Neural crest cell (in vitro differentiated cells): ENCODE measurements at places on chromosomes 5 and 9. TPM values are rescaled to one million over a fixed set of nuclear protein-coding genes. Genes with fewer than 3 reads are reported as not detected.

DNA sequence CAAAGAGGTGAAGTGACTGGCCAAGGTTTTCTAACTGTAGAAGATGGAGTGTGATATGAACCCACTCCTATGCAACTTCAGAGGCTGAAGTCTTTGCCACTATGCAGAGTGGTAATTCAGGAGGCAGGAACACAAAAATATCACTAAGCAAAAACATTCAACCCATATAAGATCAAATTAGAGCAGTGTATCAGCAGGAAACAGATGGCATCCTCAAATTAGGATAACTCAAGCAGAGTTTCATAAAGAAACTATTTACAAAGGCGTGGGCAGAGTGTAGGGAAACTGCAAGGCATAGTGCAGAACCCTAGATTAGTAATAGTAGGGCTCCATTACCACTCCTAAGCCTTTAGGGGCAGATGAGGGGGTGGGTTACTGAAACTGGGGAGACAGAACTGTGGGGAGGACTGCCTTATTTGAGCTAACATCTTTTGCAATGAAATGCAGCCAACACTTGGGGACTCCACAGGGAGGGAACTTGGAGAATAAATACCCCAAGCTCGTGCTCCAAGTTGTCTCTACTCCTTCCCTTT, 72.2 kb downstream of the PTTG1 start:
- H3K27ac ChIP-seq: no peak overlapping the region
- no peaks in the 10 kb centered on the region for H3K36me3 ChIP-seq
- H3K4me1 ChIP-seq: peaks cover 1% of the 10 kb centered on the region
- no peak for DNase-seq
- no peak overlapping the region for H3K4me3 ChIP-seq

GRCh38 chr5:121968910-121969607, 7.3 kb downstream of the SRFBP1 start:
- no peaks in the 10 kb centered on the region for H3K27me3 ChIP-seq
- peaks cover 17% of the 10 kb centered on the region for H3K36me3 ChIP-seq
- no peak for DNase-seq
- no peaks in the 10 kb centered on the region for H3K4me1 ChIP-seq
- no peak overlapping the region for H3K27ac ChIP-seq
- no peak overlapping the region for H3K4me3 ChIP-seq

- H3K36me3 ChIP-seq: no peaks in the 10 kb centered on the region
- DNase-seq: no peak
- H3K4me3 ChIP-seq: no peak overlapping the region
- H3K27ac ChIP-seq: no peak overlapping the region
- peaks cover 4% of the 10 kb centered on the region for H3K4me1 ChIP-seq
Measured at GRCh38 chr9:88680041-88680440, 145.1 kb downstream of the NXNL2 start.

GRCh38 chr9:107742531-107743309, 253.2 kb upstream of the KLF4 start:
- H3K4me3 ChIP-seq: no peak overlapping the region
- no peak for DNase-seq
- no peaks in the 10 kb centered on the region for H3K36me3 ChIP-seq

- H3K4me1 ChIP-seq: peaks cover 5% of the 10 kb centered on the region
- H3K4me3 ChIP-seq: no peak overlapping the region
- H3K36me3 ChIP-seq: peaks cover 7% of the 10 kb centered on the region
- no peak overlapping the region for H3K27ac ChIP-seq
- no peak for DNase-seq
- no peaks in the 10 kb centered on the region for H3K27me3 ChIP-seq
Measured at GRCh38 chr9:95857124-95857523, 18.4 kb upstream of the ERCC6L2 start.

GPR151 gene
- not detected in 2 replicates for total RNA-seq

CNTLN gene
- 16.7 and 18.0 TPM in 2 replicates for total RNA-seq

ZCCHC9 gene
- 31.3 and 32.7 TPM in 2 replicates for total RNA-seq

DOCK2 gene
- 0.77 and 1.0 TPM in 2 replicates for total RNA-seq

CCL28 gene
- total RNA-seq: not detected in 2 replicates
